ENCODE measurements at places on chromosomes 2 and 18.

DNA sequence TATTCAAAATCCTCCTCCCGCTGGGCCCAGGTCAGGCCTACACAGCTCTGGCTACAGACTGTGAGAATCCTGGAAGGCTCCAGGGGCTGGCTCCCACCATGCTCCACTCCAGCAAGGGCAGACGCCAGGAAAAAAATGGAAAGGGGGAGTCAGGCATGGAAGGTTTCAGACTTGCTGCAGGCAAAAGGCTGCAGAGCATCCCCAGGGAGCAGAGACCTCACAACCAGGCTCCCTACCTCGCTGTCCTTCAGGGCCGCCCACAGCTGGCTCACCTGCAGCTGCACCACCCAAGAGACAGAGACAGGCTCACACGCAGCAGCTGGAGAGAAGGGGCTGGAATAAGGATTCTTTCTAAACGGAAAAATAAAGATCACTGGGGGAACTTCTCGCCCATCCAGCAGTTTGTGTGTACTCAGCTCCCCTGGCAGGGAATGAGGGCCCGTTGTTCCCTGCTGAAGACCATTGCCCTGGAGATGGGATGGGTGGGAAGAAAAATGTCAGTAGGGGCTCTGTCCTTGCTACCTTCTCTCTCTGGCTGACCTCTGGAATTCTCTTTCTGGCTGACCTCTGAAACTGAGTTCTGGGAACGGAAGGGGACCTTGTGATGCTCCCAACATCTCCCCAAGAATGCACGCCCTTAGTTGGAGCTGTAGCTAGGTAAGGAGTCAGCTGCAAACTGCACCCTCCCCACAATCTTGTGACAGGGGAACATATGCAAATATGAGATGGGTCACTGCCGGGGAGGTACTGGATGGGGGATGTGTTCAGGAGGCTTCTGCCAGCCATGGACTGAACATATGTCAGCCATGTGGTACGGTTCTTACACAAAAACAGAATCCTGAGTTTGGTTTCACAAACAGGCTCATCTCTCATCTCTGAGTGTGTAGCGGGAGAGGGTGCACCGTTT, 34.5 kb downstream of the BCL2 start:
- DNase-seq = no peak

GRCh38 chr2:43191947-43192516, 34.4 kb downstream of the ZFP36L2 start:
- no peak for DNase-seq

GRCh38 chr18:25830787-25831186, 259.6 kb downstream of the SS18 start:
- no peak for DNase-seq

- DNase-seq = no peak
These were observed 241.9 kb upstream of the SLC14A2 start for GRCh38 chr18:45373286-45373880.

- DNase-seq = no peak
These were observed 133.4 kb downstream of the DOCK10 start for GRCh38 chr2:224908818-224909217.

DNA sequence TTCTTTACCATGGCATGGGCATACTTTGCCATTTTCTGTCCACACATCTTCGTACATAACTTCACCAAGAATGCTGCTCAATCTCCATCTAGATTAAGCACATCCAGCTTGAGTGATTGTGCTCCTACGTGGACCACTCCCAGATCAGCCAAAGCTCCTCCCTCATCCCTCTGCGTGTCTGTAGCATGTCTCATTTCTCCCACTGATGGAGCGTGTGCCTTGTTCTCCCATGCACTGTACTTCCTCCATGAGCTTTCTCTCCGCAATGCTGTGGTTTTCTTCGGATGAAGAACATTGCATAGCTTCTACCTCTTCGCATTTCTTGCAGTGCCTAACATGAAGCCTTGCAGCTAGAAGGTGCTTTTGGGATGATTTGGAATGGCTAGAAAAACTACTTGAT, 13.5 kb downstream of the CCL20 start:
- DNase-seq = no peak

- no peak for DNase-seq
These were observed 52.7 kb downstream of the ABCB11 start for GRCh38 chr2:168978461-168978861.

DNA sequence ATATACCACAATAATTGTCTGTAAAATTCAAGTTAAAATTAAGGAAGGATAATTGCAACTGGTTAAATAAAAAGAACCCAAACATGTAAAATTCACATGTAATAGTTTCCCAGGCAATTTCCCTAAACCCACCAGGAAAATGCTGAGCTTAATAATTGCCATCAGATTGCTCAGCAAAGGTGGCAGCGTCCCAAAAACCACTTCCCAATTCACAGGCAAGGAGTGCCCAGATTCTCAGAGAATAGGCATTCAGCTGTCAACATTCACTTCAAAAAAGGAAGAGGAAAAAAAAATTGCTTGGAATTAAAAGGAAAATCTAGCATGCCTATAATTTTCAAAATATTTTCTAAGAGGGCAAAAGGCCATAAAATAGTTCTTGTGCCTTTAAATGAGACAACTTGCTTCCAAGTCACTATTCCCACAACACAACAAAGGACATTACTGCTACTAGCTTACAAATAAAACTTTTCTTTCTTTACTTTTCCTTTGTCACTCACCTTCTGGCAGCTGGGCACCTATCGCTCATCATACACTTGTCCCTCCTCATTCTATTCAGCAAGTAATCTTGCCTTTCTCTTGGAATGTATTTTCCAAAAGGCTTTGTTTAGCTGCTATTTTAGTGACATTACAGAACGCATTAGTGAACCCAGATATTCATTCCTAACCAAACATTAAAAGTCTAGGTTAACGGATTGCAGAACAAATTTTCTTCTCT, 15.2 kb downstream of the SRBD1 start:
- no peak for DNase-seq

DNA sequence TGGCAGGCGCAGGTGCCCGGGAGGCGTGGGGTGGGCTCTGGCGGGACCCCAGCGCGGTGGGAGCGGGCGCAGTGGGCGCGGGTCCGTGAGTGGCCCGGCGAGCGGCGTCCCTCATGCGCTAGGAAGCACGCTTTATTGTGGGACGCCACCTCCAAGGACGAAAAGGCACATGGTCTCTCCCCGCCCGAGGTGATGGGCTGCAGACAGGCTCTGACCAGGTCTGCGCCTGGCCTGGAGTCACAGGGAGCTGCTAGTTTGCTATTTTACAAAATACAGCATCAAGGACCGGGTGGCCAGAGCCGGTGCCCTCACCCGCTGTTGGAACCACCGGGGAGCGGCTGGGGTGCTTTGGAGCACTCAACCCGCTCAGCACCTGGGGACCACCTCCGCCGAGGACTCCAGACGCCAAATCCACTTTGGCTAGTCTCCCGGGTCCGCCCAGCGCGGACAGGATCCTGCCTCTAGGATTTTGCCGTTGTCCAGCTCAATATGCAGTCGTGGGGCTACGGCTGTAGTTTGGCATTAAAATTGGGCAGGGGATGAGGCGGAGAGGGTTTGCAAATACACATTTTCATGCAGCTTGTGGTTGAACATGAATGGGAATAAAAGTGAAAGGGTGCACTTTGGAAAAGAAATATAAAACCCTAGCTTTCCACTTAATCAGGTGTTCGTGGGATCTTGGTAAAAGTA, 65.4 kb downstream of the LRRFIP1 start:
- no peak for DNase-seq

DNA sequence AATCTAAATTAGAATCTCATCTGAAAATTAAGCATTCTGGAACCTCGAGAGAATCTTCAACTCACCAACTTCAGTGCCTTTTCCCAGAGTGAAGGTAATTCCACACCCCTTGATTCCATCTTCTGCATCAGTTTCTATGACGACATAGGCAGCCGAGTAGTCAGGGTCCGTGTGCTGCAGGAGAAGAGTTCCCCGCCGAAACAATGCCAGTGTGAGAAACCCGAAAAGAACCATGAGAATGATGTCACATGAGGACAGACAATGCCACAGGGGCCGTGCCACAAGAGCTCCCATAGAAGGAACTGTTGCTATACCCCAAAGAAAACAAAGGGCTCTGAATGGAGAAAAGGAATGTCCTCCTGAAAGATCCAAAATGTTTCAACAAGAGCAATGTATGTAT, 6.0 kb downstream of the ENOSF1 start:
- no peak for DNase-seq

GRCh38 chr2:67526283-67526682, 129.2 kb downstream of the ETAA1 start:
- no peak for DNase-seq

GRCh38 chr2:45236268-45236667, 227.0 kb upstream of the SIX2 start:
- DNase-seq = no peak

- no peak for DNase-seq
These were observed 148.6 kb downstream of the HAUS1 start for GRCh38 chr18:46252759-46253158.

DNA sequence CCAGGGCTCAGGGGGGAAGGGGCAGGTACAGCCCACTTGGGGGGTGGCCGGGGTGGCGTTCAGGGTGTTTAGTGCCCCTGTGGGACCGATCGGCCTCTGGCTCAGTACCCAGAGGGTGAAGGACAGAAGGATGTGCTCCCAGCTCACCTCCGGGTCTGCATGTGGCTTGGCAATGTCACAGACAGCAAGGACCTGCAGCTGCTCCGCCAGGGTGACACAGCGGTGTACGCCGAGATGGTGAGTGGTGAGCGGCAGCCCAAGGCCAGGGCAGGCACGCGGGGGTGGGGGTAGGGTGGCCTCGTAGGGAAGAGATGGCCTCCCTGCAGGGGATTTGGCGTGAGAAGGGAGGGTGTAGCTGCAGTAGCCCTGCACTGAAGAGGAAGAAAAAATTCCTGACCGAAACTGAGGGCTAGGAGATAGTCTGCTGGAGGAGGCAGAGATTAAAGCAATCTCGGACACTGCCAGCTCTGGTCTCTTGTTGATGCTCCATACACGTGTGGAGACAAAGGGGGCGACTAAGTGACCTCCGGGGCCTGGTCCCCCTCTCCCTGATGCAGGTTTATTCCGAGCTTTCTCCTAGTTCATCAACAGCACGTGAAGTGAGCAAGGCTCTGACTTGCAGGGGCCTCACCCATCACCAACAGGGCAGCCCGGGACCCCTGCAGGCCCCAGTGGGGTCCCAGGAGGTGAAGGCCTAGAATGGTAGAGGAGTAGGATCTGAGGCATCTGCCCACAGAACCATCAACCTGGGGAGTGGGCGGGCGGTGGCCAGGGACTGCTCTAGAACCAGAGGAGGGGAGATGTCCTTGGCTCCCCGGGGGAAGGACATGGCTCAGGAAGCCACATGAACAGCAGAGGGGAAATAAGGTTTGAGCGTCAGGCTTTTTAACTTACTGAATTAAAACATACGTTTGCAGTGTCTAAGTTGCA, 45.4 kb downstream of the FER1L5 start:
- no peak for DNase-seq

DNA sequence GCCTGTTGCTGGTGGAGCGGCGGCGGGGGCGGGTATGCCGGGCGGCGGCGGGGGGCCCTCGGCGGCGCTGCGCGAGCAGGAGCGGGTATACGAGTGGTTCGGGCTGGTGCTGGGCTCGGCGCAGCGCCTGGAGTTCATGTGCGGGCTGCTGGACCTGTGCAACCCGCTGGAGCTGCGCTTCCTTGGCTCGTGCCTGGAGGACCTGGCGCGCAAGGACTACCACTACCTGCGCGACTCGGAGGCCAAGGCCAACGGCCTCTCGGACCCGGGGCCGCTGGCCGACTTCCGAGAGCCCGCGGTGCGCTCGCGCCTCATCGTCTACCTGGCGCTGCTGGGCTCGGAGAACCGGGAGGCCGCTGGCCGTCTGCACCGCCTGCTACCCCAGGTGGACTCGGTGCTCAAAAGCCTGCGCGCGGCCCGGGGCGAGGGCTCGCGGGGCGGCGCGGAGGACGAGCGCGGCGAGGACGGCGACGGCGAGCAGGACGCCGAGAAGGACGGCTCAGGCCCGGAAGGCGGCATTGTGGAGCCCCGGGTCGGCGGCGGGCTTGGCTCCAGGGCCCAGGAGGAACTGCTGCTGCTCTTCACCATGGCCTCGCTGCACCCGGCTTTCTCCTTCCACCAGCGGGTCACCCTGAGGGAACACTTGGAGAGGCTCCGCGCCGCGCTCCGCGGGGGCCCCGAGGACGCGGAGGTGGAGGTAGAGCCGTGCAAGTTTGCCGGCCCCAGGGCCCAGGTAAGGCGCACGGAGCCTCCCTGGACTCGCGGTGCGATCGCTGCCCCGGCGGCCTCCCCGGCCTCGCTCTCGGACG, 1.0 kb downstream of the ZCCHC2 start:
- peak; percentile 33 for DNase-seq

- no peak for DNase-seq
These were observed 17.2 kb downstream of the EEF1B2 start for GRCh38 chr2:206176901-206177300.

DNA sequence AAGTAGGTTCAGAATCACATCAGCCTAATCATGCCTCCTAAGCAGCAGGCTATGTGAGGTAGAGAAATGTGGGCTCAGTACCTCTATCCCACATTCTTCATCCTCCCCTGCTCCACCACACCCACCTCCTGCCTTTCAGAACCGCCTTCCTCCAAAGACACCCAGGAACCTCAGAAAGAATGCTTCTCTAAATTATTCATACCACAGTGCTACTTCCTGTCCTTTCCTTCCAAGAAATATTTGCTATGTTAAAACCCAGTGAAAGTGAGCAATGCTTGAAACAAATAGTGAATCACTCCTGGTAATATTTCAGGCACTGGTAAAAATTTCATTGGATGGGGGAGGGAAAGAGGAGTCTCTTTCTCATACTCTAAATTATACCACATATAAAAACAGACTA, 24.0 kb upstream of the CREB1 start:
- no peak for DNase-seq

DNA sequence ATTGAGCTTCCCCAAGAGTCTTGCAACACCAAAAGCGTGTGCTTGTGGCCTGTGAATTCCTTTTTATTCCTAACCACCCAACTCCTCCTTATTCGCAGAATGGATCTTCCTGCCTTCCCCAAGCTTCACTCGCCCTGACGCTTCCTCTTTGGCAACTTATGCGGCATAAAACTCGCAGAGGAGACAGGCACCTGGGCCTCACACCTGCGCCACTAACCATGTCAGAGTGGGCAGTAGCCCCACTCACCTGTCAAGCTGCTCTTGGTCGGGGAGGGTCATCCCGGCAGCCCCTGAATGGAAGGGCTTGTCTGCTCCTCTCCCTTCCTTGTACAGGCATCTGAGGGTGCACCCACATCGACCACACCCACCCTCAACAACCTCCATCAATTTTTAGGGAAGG, 106.9 kb upstream of the GPC1 start:
- DNase-seq = no peak

DNA sequence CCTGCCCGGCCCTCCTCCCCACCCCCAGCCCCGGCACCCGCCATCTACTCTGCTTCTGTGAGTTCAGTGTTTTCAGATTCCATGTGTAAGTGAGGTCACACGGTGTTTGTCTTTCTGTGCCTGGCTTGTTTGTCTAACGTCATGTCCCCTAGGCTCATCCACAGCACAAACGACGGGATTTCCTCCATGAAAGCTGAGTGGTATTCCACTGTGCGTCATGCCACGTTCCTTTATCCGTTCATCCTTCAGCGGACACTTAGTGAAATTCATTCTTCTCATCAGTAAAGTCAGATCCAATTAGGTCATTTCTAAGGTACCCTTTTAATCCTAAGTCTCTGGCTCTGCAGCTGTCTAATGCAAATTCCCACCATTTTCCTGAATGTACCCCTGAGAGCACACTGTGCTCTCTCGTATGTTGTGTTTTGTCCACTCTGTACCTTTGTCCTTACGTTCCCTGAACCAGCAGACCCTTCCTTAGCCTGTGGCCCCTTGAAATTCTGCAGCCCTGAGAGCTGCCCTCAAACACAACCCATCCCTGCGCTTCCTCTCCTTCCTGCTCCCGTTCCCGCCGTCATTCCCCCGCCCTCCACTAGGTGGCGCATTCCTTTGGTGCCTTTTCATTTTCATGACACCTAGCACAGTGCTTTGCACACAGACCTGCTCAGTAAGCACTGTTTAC, 44.1 kb downstream of the TRAPPC12 start:
- DNase-seq = peak; percentile 66
